ENCODE measurements at places on chromosomes 16 and 17.
A peak's percentile ranks its signal among the peaks of the same experiment; 100 is the strongest.

DNA sequence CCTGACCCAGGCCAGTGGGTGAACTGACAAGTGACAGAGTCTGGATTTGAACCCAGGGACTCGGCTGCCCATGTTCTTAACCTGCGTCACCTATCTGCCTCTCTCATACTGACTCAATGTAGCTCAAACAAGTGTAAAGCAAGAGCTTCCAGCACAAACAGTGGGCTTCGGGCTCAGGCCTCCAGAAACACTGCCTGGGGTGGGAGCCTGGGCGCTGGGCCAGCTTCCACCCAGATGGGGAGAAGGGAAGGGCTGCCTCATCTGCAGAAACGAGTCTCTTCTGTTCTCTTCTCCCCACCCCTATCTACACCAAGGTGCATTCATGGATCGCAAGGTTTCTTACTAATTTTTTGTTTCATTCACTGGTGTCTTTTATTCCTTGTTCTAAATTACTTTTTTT, 1.3 kb downstream of the CDRT4 start:
- DNase-seq: no peak

GRCh38 chr17:82023447-82024241, 539 bp downstream of the LRRC45 start:
- no peak for DNase-seq

- no peak for DNase-seq
Measured at GRCh38 chr17:65230040-65230439, 92.9 kb downstream of the RGS9 start.

GRCh38 chr16:51994597-51994996, 552.3 kb downstream of the TOX3 start:
- DNase-seq: peak; percentile 85

DNA sequence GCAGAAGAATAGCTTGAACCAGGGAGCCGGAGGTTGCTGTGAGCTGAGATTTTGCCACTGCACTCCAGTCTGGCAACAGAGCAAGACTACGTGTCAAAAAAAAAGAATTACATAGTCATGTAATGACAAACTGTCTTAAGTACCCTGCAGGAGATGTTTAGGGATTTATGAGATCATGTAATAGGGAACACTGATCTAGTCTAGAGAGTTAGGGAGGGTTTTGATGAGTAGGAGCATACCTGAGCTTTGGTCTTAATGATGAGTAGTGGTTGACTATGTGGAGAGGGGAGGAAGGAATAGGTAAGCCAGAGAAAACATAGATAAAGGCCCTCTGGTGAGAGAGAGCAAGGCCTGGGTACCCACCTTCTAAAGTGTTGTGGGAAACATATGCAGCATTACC, 30.1 kb upstream of the NF1 start:
- no peak for DNase-seq

DNA sequence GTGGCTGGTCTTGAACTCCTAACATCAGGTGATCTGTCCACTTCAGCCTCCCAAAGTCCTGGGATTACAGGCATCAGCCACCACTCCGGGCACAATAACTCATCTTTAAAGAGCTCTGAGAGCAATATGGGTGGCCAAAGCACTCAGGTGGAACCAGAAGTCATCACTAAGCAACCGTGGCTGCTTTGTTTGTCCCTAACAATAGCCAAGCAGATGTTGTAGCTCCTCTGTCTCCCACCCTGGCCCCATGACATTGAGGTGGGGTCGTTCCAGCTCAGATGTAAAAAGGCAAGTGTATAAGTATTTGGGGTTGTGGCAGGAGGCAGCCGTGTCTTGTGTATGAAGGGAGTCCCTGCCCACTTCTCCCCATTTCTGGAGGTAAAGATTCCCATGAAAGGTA, 3.7 kb upstream of the SCIMP start:
- no peak for DNase-seq

DNA sequence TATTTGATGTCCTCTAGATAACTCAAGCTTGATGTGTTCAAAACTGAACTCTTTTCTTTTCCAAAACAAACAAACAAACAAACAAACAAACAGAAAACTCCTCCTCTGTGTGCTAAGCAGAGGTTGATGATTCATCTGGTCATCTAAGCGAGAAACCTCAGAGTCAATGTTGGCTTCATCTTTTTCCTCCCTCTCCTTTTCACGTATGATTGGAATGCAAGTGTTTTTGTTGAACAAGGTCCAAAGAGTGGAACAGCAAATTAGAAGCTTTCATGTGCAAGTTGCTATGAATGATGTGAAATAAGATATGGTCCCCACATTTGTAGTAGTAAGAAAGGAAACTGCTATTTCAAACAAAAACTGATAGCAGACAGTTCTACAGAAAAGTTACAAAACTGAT, 52.5 kb downstream of the TBX4 start:
- no peak for DNase-seq

DNA sequence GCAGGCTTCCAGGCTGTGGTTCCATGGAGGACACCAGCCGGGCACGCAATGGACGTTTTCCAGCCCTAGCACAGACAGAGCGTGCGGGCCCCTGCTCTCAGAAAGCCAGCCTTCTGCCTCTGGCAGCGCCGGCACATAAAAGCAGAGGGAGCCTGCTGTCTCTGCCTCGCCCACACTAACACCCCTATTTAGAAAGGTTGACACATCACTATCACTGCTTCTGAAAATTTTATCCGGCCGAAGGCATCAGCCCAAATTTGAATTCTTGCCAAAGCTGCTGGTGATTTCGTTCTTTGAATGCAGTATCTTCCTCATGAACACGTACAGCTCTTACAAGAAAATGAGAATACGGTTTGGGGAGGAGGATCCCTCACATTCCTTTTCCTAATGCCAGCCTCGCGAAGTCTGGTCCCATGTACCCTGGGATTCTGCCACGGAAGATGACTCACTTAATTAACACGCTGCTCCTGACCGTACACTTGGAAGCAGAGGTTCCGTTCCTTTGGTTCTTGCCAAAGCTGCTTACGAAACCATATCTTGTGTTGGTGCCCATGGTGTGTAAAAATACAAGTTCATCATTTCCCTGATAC, 1.3 kb upstream of the RAB11FIP3 start:
- peak; percentile 24 for DNase-seq

DNA sequence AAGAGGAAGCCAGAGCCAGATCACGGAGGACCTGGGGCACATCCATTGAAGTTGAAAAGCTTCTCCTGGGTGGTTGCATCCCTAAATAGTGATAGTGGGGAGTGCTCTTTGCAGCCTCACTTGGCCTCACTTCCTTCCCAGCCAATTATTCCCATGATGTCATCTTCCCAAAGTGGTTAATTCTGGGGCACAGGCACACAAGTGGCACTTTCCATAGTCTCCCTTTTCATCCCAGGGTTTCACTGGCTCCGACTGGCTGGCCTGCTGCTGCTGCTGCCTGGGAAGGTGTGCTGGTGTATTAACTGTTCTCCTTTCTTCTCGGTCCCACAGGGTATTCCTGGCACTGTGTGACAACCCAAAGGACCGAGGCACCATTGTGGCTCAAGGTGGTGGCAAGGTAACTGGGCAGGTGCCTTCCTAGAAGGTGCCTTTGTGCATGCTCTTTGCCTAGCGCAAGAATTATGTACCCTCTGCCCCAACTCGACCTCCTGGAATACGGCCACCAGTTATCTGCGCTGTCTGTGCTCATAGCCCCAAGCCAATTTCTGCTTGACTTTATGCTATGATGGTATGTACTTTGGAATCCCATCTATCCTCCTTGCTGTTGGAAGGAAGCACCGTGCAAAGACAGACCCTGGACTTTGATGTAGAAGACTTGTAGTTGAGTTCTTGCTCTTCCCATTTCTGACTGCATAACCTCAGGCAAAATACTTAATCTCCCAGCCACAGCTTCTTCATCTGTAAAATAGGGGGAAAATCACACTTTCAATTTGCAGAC, 18.4 kb downstream of the SLC35G3 start:
- no peak for DNase-seq

- no peak for DNase-seq
Measured at GRCh38 chr16:47599512-47599911, 138.4 kb downstream of the PHKB start.

GRCh38 chr17:57125866-57126265, 40.8 kb downstream of the AKAP1 start:
- no peak for DNase-seq

- DNase-seq: no peak
Measured at GRCh38 chr17:13140750-13141149, 122.9 kb upstream of the ELAC2 start.

DNA sequence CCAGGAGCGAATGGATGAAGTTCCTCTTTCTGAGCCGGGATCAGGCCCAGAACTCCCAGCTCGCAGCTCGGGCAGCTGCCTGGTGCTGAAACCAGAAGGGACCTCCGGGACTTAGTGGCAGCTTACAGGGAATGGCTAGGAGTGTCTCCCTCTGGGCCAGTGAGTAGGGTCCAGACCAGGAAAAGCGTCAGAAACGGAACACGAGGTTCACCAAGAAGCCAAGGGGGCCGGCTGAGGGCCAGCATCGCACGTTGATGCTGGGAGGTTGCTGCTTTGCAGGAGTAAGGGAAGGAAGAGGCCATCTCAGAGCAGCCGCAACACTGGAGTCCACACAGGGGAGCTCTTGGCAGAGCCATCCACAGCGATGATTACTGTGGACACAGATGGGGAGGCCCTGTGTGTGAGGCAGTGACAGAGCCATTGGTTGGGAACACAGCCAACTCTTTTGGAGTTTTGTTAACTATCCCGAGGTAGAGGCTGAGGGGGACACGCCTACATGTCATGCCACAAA, 74.0 kb upstream of the CREBBP start:
- peak; percentile 9 for DNase-seq

- DNase-seq: no peak
Measured at GRCh38 chr16:86566966-86567700, 504 bp downstream of the FOXC2 start.

- no peak for DNase-seq
Measured at GRCh38 chr17:43660816-43661493, 767 bp downstream of the MEOX1 start.

GRCh38 chr16:8678068-8678927, 3.9 kb downstream of the ABAT start:
- DNase-seq: no peak

DNA sequence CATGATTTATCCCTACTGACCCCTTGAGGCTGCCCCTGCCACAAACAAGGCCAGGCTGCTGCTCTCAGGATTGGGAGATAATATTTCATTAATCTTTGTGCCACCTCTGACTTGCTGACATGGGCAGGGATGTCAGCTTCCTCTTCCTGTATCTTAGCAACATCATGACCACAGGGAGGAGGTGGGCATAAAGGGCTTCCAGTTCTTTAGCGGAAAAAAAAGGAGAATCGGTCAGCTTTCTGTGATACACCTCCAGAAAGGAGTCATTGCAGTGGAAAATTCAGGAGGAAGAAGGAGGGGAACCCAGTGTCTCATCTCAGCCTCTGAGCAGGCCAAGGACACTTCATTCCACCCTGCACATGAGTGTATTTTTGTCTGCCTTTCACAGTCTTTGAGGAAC, 206.8 kb upstream of the SDK2 start:
- DNase-seq: no peak

DNA sequence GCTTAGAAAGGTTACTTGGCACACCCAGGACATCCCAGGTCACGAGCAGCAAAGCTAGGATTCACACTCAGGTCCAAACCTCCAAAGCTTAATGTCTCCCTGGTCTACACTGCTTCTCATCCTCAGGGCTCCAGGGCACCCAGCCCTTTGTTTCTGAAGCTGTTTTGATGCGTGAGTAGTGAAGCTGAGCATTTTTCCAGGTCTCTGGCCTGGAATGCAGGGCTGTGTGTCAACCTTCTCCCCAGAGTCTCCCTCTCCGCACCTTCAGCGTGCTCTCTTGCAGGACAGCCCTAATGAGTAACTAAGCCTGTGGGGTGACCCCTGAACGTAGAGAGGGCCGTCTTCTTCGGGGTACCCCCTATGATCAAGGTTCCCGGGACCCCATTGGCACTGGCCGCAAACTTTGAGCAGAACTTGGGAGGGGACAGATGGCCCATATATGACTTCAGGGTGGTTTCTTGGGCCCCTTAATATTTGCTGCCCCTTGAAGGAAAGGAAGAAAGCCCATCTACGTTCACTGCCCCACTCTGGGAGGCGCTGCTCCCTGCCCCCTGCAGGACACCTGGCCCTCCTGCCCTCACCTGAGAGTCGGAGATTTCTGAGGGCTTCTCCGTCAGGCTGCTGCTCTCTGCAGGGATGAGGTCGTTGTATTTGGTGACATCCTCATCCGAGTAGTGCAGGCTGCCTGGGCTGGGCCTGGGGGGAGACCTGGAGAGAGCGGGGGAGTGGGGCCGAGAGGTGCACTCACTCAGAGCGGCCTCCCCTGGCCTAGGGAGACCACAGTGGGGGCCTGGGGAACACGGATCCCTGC, 36.4 kb upstream of the CDC42EP4 start:
- DNase-seq: no peak

- no peak for DNase-seq
Measured at GRCh38 chr16:20740007-20740883, 1.4 kb downstream of the THUMPD1 start.

DNA sequence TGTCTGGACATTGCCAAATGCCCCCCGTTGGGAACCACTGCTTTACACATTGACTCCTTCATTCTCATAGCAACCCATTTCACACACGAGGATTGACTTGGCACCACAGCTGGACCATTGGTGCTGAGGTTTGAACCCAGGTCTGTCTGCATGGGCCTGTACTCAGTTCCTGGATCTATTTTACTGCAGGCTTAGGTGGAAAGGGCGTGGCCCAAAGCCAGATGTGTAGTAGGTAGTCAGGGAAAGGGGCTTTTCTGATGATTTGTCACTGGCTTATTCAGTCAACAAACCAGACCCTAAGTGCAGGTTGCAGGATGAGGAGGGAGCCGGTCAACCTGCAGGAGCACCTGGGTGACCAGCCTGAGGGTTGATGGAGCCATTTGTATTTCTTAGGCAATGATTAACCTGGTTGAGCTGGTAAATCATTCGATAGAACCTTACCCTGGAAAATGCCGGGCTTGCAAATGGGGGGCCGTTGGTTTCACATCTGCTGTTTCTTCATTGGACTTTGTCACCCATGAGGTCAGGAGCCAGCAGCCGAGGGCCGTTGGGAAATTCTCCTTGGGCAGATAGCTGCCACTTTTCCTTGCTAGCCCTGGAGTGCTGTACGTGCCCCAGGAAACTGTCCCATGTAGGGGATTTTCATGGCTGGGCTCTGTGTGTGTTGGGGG, 104.4 kb downstream of the CMIP start:
- DNase-seq: no peak

GRCh38 chr17:57408071-57408811, 151.9 kb downstream of the MSI2 start:
- no peak for DNase-seq

DNA sequence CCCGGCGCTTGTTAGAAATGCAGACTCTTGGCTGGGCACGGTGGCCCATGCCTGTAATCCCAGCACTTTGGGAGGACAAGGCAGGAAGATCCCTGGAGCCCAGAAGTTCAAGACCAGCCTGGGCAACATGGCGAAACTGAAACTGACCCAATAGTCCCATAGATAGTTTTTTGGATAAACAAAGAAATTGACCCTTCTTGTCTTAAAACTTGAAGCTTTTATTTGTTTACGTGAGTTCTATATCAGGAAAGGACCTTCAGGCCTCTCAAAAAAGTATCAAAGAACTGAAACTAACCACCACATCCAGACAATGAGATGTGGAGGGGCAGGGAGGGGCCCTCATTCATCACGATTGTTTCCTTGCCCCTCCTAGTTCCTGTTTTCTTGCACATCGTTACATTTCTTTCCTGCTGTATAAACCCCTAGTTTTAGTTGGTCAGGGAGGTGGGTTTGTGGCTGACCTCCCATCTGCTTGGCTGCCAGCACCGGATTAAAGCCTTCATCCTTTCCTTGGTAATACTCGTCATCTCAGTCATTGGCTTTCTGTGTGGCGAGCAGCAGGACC, 29.9 kb upstream of the PRM1 start:
- no peak for DNase-seq

All from DMS79 treated with DMSO at 0.1 percent for 48 hours (cell line).